Activated T-cell treated with anti-CD3 and anti-CD28 coated beads for 48 hours (primary cell): ENCODE measurements at places on chromosomes 3 and 15.

- no peak for DNase-seq
Measured at GRCh38 chr3:42056840-42057239, 34.3 kb upstream of the TRAK1 start.

DNA sequence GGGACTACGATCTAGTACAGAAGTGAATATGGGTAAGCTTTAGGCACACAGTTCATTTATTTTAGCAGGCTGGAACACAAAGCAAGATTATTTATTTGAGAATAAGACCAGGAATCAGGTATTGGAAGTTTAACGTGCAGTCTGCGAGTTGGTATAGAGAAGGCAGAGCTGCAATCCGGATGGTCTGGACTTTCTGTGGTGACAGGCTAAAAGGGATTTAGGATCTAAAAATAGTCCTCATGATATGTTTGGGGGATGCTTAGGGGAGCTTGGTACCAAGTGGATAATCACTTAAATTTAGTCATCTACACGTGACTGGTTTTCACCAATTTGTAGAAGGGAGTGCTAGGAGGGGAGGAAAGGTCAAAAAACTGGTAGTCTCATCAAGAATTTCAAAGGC lies 119.4 kb downstream of the DLG1 start:
- no peak for DNase-seq

DNA sequence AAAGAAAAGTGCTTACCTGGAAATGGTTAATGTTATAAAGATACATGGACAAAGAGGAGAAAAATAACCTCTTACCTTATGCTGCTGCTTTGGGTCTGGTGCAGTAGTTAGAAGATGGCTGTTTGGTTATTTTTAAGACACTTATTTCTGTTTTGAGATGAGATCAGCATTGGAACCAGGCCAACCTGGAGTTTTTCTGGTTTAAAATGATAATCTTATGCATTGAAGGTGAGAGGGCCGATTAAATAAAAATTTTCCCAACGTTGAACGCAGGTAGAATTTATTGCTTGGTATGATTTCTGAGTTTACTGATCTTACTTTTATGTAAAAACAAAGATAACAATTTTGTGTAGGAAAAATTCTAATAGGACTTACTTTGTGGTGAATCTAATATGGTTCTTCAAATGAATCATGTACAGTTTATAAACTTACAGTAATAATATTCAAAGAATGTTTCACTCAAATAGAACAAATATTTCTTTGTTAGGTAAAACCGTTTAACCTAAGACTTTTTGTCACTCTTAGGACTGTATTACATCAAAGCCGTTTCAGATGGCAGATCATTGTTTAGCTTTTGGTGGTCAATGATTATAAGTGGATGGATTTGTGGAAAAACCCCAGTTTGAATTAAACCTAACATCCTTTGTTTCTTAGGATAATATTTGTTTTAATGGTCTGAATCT lies 14.9 kb downstream of the UBE2E2 start:
- DNase-seq = no peak

GRCh38 chr3:196525141-196525540 lies 10.0 kb upstream of the SMCO1 start:
- no peak for DNase-seq

GRCh38 chr3:174955513-174956016 lies 96.4 kb downstream of the NAALADL2 start:
- no peak for DNase-seq

DNA sequence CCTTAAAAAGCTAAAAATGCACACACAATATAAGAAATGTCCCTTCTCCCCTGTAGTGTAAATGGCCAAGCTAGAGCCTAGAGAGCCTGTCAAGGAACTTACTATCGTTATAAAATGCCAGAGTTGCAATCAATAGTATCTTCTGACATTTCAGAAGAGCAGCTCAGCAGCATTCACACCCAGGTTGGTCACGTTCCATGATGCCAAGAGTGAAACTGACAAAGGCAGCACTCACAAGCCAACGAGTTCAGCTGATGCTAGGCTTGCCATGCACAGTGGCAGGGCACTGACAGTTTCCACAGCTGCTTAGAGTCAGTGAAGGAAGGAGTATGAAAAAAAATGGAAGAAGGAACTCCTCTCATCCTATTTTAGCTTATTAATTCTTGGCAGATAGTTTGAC lies 331.4 kb upstream of the CCDC54 start:
- no peak for DNase-seq
